ENCODE measurements at places on chromosomes 11 and 22.

DNA sequence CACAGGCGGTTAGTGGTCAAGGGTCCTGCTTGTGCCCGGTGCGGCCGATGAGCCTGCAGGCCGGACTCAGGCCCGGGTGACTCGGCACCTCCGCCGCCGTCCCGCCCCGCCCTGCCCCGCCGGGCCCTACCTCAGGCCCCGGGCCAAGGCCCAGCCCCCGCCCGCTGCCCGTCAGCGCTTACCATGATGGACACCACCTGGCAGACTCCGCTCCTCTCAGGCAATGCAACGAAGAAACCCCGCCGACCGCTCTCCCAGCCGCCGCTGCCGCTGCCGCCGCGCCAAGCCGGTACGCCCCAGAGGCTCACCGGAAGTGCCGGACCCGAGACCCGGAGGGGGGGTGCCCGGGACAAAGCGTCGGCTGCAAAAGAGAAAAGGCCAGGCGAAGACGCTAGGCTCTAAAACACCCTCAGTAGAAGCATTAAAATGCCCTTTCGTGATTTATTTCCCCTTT lies at the start of gene UFD1:
Gene UFD1, minus strand, starts transcription at position 293 of the 454 bp plus-strand sequence. Its CDS starts 108 bp downstream, at position 185.
- peak; percentile 87 for DNase-seq

GRCh38 chr11:61076506-61077304 lies 25.6 kb upstream of the CD5 start:
- no peak for DNase-seq

DNA sequence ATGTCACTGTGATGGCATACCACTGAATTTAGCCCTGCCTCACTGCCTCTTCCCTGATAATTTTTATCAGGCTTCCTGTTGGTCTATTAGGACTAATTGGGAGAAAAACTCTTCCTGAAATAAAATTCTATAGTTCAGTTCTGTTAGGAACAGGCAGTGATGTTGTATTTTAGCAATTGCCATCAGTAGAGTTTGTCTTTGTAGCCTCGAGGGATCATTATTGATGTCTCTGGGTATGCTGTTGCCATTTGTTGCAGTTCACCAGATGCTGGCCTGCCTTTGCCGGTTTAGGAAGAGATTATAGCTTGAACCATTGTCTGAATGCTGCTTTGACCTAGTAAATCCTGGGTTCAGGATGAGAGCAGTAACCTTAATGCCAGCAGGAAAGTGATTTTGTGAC lies 41.0 kb downstream of the KDM2A start:
- DNase-seq, result no peak

DNA sequence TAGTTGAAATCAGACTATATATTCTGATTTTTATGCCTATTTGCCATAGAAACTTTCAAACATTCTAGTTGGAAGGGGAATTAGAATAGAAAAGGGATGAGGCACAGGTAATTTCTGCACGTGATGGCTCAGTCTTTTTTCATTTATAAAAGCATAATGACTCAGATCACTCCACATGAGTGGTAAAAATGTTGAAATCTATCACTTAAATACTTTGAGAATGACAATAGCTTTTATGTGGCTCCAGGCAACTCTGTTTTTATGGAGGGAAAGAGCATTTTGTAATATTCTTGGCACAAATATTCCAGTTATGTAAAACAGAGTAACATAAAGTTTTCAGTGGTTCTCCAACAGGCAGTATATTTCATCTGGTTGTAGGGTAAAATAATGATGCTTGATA lies 5.9 kb upstream of the MMP3 start:
- no peak for DNase-seq

- no peak for DNase-seq
These were observed 220.1 kb upstream of the SORL1-AS1 start for GRCh38 chr11:121672630-121673487.

GRCh38 chr11:17314232-17314547 lies 37.4 kb upstream of the NCR3LG1 start:
- DNase-seq, result no peak

- DNase-seq, result no peak
These were observed 62.7 kb upstream of the KIRREL3 start for GRCh38 chr11:127063241-127063640.

DNA sequence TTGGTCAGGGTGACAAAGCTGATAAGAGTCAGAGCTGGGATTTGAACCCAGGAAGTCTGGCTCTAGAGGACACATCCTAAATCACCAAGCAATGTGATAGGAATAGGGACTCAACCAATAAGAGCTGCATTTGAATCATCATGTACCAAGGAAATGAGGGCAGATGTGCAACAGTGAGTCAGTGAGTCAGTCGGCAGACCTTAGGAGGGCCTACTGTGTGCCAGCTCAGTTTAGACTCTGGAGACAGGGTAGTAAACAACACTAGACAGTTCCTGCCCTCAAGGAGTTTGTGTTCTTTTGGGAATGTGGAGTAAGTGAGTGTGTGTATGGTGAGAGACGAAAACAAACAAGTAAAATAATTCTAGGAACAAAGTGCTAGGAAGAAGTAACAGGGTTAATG lies 11.2 kb downstream of the IL10RA start:
- no peak for DNase-seq

Measured in islet precursor cell (in vitro differentiated cells).